ENCODE measurements at places on chromosomes 2 and 18.

DNA sequence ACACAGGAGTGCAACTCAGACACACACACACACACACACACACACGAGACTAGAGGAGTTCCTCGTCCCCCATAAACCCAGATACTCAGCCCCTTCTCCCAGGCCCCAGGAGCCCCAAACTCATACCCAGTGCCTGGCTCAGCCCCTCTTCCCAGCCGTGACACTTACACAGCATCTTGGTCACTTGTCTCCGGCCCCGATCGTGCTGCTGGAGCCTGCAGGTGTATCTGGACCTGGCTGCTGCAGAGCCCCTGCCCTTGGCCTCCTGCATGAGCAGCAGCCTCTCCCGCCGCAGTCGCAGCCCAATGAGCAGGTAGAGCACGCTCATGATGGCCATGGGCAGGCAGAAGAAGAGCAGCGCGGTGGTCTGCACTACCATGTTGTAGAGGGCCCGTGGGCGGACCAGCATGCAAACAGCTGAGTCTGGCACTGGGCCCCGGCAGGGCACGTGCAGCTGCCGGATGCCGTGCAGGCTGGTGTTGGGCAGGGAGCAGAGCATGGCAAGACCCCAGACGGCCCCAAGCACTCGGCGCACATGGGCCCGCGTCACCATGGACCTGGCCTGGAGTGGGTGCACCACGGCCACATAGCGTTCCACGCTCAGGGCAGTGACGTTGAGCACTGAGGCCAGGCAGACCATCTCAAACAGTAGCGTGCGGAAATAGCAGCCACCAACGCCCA, 2.1 kb downstream of the NMUR1 start:
- DNase-seq: no peak

- DNase-seq: no peak
These were observed 7.9 kb downstream of the MTERF4 start for GRCh38 chr2:241094172-241094571.

- no peak for DNase-seq
These were observed 37.0 kb upstream of the CASP8 start for GRCh38 chr2:201223089-201224073.

DNA sequence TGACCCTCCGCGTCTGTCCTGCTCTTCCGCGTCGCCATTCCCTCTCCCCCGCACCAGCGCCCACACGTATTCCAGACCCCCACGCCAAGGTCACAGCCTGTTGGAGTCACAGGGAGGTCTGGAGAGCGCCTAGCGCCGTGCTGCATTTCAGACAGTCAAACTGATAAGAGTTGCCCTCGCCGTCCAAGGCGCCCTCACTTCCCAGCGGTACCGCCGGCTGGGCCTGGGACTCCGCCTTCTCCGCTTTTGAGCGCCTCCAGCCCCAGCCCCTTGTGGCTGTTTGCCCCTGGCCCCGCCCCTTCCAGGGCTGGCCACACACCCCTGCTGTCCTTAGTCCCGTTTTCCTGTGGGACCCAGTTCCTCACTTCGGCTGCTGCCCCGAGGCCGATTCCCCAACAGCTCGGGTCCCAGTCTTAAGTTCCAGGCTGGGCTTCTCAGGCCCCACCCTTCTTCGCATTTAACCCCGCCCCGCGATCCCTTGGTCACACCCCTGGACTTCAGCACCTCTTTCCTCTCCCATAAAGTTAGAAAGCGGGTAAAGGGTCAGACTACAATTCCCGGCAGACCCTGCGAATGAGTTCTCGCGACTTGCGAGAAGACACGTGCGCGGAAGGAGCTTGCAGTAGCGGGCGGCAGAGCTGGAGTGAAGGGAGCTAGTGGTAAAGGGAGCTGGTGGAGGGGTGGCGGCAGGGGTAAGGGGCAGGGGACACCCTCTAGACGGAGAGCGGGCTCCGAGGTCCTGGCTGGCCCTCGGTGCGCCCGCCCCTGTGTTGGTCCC, at the start of gene GMPPA:
TSS of gene GMPPA (plus strand) at position 612 of the 778 bp plus-strand sequence. CDS start 1,085 bp downstream, outside the sequence.
- DNase-seq: peak; percentile 82

- no peak for DNase-seq
These were observed 32.8 kb downstream of the TACR1 start for GRCh38 chr2:75166491-75166890.

DNA sequence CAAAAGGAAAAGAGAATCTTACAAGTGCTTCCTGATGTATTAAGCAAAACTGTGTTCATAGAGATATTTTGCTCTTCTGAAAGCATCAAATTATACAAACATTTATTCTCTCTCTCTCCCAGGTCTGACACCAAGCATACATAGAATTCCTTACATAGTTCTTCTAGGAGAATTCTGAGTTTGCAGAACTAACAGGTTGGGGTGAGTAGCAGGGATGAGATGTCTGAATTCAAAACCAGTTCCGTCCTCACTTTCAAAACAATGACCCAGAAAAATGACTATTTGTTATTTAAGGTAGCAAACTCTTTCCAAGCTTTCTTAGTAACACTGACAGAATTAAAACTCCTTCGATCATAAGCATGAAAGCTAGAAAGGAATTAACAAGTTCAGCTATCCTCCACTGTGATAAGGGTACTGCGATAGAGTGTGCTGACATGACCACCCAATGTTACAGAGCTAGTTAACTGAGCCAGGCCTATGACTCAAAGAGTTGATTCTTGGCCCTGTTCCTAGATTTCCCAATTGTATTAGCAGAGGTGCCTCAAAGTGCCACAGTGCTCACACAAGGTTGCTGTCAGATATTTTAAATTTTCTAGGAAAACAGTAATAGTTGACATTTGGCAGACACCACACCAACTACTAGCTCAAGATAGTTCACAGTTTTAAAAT, 85.8 kb upstream of the SETBP1 start:
- DNase-seq: no peak

DNA sequence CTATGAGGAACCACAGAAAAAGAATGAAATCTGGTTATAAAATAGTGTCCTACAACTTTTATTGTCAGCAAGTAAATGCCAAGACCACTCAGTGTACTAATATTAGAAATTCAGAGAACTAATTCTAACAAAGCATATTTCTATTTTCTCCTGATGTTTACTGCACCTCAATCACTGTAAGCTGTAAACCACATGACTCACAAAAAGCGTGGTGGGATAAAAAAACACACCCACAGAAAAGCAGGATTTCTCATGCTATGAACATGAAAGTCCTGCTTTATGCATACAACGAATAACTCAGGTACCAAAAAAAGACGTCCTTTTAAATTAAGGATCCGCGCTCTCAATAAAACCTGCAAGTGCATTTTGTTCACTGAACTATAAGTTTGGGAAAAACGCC, 797 bp downstream of the TXNL4A start:
- DNase-seq: no peak

DNA sequence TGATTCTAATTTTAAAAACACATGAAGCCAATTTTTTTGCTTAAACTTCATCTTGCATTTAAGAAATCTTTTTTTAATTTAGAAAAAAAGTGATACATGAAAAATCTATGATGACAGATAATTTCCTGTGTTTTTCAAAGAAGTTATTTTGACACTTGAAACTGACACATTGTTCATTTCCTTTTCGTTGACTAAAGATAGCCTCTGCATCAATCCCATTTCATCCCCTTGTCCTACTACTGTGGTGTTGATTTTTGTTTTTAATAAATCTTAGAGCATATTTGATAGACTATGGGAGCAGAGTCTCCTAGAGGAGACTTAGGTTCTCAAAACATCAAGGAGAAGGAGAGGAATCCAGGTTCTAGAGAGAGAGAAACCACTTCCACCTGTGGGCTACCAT, 70.9 kb downstream of the ACVR1C start:
- DNase-seq: no peak

DNA sequence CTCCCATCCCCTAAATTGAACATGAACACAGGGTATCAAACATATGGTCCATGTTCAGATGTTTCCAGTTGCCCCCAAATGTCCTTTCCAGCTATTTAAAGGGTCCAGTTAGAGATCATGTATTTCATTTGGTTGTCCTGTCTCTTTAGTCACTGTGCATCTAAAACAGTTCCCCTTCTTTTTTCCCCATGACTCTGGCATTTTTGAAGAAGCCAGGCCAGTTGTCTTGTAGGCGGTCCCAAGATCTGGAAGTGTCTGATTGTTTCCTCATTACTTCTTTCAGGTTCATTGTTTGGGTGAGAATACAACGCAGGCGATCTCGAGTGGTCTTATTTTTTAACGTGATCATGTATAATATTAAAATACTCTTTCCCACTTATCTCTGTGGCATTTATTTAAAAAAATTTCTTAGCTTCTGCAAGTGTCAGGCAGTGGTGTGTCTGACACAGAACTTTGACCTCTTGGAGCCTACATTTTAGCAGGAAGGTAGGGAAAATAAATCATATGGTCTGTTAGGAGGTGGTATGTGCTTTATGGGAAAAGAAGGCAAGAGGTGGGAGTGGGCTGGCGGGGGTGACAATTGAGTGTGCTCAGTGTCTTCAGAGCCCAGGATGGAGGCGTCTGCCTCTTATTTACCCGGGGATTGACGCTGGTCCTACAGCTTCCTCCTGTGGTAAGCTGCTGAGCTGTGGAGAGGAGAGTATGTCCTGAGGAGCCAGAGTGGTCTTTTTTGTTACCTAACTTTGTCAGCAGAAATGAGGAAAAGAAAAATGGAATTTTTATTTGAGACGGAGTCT, 8.1 kb downstream of the RAB31 start:
- DNase-seq: no peak

DNA sequence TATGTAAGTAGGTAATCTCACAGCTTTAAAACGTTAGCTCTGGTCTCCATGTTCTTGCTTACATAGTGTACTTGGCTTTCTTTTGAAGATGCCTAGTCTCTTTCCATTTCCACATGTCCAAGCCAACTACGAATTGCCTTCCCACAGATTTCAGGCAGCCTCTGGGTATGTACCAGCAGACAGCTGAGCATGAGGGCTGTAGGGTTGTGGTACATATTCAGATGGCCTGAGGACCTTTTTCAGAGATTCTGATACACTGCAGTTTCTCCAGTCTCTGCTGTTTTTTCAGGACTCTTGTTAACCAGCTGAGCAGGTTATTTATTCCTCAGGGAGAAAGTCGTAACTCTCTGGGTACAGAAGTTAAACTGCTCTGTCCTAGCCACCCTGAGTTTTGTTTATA, 3.1 kb upstream of the KCNJ13 start:
- DNase-seq: no peak

DNA sequence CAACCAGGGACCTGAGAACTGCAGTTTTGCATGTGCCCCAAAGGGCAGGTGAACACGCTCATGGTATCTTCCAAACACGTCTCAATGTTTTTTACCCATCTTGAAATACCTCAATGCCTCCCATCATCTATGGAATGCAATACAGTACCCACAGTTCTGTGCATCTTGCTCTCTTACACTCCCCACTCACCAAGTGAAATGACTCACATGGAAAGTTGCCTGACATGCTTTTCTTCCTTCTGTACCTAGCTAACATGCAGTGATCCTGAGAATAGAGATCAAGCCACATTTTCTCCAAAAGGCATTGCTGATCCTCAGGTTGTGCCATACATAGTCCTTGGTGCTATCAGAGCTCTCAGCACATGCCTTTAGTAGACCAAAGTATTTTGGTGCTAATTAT, 373.9 kb downstream of the GPD2 start:
- no peak for DNase-seq

- no peak for DNase-seq
These were observed 24.0 kb upstream of the GLI2 start for GRCh38 chr2:120711694-120712093.

- no peak for DNase-seq
These were observed 100.1 kb downstream of the PLCL1 start for GRCh38 chr2:197904446-197904845.
